Activated CD8-positive, alpha-beta T cell treated with anti-CD3 and anti-CD28 coated beads for 36 hours (primary cell): ENCODE measurements at places on chromosomes 16 and 17.

GRCh38 chr17:66228887-66229782 lies at the start of gene APOH:
TSS of gene APOH (minus strand) at chr17:66229415. CDS start at chr17:66229379, 36 bp downstream.
- DNase-seq = no peak

DNA sequence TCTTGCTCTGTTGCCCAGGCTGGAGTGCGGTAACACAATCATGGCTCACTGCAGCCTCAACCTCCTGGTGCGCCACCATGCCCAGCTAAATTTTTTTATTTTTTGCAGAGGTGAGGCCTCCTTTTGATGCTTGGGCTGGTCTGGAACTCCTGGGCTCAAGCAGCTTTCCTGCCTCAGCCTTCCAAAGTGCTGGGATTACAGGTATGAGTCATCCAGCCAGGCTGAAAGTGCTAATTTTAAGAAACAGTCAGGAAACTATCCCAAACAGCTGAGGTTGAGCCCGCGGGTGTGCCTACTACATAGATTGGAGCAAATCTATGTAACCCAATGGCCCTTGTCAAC lies 738 bp upstream of the XPO6 start:
- DNase-seq = no peak

GRCh38 chr16:4364196-4365013 lies 7.2 kb upstream of the VASN start:
- DNase-seq = no peak

DNA sequence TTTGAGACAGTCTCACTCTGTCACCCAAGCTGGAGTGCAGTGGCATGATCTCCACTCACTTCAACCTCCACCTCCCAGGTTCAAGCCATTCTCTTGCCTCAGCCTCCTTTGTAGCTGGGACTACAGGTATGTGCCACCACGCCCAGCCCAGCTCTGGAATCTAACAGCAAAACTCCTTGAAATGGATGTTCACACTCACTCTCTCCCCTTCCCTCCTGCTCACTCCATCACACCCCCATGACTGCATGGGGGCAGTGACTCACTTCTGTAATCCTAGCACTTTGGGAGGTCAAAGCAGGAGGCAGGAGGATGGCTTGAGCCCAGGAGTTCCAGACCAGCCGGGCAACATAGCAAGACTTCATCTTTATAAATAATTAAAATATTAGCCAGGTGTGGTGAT lies 11.1 kb upstream of the TFAP4 start:
- DNase-seq = no peak

DNA sequence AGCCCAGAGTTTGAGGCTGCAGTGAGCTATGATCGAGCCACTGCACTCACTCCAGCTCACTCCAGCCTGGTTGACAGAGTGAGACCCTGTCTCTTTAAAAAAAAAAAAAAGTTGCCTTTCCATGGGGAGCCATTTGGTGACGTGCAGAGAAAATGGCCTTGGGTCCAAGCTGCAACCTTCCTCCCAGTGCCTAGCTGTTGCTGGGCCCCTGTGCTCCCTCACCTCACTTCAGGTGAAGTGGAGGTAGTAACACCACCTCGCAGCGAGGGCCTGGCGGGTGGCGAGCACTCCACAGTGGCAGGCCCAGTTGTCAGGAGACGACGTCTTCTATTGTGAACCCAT lies 17.4 kb downstream of the SYT17 start:
- DNase-seq = no peak
